ENCODE measurements at places on chromosomes 1 and 21.

DNA sequence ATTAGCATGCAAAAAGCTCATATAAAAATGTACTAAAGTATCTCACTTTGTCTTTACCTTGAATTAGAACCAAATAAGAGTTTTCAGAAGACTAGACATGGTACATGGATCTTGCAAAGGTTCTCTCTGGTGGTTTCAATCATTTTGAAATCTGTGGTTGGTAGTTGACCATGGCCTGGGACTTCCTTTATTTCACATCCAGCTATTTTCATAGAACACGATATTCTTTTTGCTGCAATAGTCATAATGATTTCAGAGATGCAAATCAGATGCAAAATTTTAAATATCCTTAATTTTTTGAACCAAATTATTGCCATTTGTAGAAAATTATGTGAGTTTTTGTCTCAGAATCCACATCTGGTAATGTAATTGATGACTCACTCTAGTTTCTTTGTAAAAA lies 375.1 kb upstream of the ZP4 start:
- no peak for DNase-seq

DNA sequence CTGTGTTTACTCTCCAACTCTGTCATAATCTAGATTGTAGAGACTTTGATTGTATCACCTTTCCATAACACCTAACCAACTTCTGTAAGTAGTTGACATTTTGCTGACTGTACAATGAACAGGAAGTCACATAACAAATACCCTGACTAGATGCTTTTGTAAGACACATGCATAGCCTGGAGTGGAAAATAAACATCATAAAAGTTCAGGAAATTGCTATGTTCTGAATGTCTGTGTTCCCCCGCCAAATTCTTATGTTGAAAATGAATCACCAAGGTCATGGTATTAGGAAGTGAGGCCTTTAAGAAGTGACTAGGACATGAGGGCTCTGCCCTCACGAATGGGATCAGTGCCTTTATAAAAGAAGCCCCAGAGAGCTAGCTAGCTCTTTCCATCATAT lies 40.4 kb upstream of the ZSWIM5 start:
- peak; percentile 4 for DNase-seq

- DNase-seq = no peak
Measured at GRCh38 chr1:221772117-221772516, 30.2 kb upstream of the DUSP10 start.

DNA sequence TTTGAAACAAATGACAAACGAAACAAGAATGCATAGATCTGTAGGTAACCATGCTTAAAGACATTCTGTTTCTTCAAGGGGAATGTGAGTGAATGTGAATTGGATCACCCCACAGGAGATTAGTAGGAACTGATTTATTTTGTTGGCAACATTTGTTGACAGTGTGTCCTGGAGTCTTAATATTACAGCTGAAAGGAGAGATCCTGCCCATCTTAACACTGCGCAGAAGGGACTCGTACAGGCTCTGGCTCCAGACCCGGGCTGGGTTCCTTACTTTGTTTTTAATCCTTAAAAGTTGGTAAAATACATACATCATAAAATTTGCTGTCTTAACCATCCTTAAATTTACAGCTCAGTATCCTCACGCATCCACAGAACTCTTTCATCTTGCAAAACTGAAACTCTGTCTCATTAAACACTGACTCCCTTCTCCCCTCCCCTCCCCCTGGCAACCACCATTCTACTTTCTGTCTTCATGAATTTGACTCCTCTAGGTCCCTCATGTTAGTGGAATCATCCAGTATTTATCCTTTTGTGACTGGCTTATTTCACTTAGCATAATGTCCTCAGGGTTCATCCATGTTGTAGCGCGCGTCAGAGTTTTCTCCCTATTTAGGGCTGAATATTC lies 74.1 kb downstream of the GALNT2 start:
- no peak for DNase-seq

DNA sequence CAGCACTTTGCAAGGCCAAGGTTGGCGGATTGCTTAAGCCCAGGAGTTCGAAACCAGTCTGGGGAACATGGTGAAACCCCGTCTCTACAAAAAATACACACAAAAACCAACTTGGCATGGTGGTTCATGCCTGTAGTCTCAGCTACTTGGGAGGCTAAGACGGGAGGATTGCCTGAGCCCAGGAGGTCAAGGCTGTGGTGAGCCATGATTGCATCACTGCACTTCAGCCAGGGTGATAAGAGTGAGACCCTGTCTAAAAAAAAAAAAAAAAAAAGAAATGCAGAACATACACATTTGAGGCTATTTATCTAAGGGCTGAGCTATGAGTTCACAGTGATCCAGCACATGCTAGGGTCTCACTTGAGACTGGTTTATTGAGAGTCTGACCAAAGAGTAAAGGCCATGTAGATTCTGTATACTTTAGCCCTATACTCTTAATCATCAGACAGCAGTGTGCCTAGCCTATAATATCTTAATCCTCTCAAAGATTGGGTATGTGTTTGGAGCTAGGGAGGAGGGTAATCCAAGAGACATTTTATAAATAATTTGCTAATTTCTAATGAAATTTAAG lies 23.9 kb downstream of the RNF2 start:
- DNase-seq = no peak

- no peak for DNase-seq
Measured at GRCh38 chr1:176017722-176018121, 189.4 kb downstream of the COP1 start.

- DNase-seq = no peak
Measured at GRCh38 chr1:180603223-180603849, 28.5 kb upstream of the XPR1 start.

DNA sequence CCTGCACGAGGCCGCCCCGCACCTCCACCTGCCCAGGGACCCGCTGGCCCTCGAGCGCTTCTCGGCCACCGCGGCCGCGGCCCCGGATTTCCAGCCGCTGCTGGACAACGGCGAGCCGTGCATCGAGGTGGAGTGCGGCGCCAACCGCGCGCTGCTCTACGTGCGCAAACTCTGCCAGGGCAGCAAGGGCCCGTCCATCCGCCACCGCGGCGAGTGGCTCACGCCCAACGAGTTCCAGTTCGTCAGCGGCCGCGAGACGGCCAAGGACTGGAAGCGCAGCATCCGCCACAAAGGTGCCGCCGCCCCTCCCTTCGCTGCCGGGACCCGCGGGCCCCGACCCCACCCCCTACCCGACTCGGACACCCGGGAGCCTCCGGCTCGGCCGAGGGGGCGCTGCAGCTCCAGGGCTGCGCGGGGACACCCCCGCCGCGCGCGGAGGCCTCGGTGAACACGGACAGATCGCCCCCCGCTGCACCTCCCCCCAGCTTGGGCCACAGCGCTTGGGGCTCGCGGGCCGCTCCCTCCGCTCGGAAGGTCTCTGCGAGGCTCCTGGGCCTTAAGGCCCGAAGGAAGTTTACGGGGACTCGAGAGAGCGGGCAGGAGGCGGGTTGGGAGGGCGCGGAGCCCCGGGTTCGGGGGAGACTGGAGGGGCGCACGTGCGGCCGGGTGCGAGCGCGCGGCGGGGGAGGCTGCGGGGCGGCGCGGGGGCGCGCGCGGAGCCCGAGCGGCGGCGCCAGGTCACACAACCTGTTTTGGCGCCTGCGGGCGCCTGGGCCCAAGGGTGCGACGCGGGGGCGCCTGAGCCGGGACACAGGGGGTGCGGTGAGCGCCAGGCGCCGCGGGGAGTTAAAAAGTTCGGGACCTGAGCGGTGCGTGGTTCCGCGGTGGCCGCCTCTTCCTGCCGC lies 1.2 kb downstream of the SAMD11 start:
- no peak for DNase-seq

DNA sequence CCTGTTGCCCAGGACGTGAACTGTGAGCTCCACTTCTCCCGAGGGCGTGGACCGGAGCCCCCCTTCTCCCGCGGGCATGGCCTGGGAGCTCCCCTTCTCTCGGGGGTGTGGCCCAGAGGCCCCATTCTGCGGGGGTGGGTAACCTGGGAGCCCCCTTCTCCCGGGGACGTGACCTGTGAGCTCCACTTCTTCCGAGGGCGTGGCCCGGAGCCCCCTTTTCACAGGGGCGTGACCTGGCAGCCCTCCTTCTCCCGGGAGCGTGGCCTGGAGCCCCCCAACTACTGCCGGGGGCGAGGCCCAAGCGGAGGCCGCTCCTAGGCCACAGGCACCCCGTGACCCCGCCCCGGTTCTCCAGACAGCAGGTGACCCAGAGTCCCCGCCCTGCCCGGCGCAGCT lies 320 bp downstream of the C1orf174 start:
- DNase-seq = peak; percentile 17

DNA sequence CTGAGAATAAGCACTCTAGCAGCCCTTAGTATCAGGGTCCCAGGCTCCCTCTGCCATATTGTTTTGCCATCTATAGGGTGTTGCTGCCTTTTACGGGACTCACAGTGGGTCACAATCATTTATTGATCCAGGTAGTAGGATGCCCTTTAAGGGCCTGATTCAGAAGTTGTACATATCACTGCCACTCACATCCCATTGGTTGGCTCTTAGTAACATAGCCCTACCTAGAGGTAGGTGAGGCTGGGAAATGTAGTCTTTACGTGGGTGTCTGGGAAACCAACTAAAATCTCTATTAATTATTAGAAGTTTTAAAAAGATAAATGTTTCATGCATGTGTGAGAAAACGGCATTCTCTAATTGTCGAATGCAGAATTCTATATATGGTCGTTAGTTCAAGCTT lies 78.8 kb upstream of the ATP5PO start:
- no peak for DNase-seq

DNA sequence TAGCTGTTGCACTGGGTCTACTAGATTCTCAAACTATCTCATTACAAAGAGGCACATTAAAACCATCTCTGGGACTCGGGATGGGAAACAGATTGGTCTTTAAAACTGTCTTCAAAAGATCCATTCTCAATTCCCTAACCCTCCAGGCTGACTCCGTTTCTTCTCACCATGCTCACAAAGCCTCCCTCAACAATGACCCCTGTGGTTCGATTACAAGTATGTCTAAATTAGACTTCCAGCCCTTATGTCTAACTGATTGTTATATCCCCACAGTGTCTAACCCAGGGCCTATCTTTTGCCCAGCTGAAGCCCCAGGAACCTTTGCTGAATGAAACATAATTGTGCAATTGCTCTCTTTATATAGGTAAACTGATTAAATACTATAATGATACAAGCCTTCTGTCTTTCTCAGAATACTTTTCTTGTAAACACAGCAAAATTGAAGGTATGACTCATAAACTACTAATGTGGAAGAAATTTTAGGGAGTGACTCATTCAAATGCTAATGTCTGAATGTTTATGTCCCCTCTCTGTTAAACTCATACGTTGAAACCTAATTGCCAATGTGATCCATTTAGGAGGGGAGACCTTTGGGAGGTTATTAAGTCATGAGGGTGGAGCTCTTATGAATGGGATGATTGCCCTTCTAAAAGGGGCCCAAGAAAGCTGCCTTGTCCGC lies 65.6 kb upstream of the DAB1 start:
- no peak for DNase-seq

DNA sequence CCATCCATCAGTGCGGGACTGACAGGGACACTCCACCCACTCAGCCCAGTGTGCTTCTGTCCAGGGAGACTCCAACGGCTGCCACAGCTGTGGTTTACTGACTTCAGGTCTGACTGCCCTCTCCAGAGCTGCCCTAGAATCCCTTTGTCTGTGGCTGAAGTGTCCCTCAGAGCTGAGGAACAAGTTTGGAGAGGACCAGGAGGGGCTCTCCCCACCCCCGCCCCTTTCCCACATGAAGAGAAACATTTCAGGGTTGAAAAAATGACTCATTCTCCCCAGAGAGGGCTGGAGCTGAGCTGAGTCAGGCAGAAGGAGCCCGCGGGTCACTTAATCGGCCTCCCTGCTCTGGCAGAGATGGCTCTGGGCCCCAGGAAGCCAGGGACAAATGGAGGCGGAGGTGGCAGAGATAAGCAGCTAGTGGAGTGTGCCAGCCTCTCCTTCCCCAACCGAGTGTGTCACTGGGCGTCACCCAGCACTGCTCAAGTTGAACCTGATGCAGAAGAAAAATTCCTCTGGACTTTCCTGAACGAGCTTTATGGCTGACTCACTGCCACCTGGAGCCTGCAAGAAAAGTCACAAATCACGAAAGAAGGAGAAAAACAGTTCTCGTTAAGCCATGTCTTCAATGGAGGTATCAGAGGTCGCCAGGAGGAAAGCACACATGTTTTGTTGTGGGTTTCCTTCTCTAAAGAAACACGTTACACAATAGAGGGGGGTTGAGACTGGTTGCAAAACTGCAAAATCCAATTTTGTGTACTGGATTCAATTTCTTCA lies 34.3 kb upstream of the ECE1 start:
- peak; percentile 82 for DNase-seq

DNA sequence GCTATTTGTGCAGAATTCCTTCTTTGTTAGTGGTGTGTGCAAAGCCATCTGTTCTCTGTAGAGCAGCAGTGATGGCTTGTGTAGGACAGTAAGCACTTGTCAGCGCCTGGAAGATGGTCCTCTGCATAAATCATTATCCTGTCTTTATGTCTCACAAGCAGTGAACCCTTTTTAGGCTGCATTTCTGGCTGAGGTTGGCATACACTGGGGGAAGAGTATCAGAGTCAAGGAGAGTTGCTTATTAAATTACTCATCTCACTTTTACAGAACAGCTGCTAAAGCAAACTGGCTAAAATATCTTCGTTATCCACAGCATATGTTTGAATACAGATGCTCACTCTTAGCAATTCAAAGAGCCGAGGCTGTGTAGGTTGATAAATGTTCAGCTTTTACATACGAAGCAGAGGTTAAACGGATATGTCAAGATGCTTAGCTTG lies 54.6 kb upstream of the NCAM2 start:
- DNase-seq = no peak

- DNase-seq = no peak
Measured at GRCh38 chr1:9194024-9194423, 40.5 kb upstream of the H6PD start.

GRCh38 chr1:81808760-81809159 lies 8.0 kb downstream of the ADGRL2 start:
- no peak for DNase-seq

GRCh38 chr1:53406551-53407235 lies 52.5 kb upstream of the DMRTB1 start:
- no peak for DNase-seq

- DNase-seq = no peak
Measured at GRCh38 chr1:119662034-119662437, 14.0 kb upstream of the ZNF697 start.

DNA sequence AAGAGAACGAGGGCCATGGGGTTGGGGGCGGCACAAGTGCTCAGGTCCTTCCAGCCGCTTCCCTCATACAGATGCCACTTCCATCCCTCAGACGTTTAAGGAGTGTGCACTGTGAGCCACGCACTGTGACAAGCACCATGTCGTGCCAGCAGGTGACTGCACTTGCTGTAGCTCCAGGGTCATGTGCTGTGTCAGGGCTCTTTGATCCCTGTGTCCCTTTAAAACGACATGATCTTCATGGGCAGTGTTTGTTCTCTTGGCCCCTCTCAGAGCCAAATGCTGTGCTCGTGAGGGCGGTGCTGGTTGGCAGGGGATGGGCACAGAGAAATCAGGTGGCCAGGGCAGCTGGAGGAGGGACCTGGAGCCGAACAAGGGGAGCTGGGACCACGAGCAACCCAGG lies 19.9 kb downstream of the IL10RB start:
- no peak for DNase-seq

- DNase-seq = no peak
Measured at GRCh38 chr1:156090138-156090839, 8.0 kb upstream of the MEX3A start.

- DNase-seq = no peak
Measured at GRCh38 chr21:34688145-34688544, 19.4 kb downstream of the CLIC6 start.

GRCh38 chr1:199292896-199293295 lies 654.1 kb downstream of the PTPRC start:
- DNase-seq = no peak

GRCh38 chr1:43358121-43358745 lies 548 bp upstream of the CDC20 start:
- DNase-seq = peak; percentile 18

- no peak for DNase-seq
Measured at GRCh38 chr1:32816676-32817158, 441 bp downstream of the YARS1 start.

- no peak for DNase-seq
Measured at GRCh38 chr1:64435000-64435399, 34.9 kb upstream of the CACHD1 start.

All from CD4-positive, alpha-beta T cell treated with Interleukin-4 for 4 hours (primary cell).